ENCODE measurements at places on chromosomes 4 and X.

- no peak for DNase-seq
These were observed 1919.8 kb upstream of the AGA start for GRCh38 chr4:179361978-179362486.

- no peak for DNase-seq
These were observed 64.1 kb downstream of the USP11 start for GRCh38 chrX:47296766-47297365.

DNA sequence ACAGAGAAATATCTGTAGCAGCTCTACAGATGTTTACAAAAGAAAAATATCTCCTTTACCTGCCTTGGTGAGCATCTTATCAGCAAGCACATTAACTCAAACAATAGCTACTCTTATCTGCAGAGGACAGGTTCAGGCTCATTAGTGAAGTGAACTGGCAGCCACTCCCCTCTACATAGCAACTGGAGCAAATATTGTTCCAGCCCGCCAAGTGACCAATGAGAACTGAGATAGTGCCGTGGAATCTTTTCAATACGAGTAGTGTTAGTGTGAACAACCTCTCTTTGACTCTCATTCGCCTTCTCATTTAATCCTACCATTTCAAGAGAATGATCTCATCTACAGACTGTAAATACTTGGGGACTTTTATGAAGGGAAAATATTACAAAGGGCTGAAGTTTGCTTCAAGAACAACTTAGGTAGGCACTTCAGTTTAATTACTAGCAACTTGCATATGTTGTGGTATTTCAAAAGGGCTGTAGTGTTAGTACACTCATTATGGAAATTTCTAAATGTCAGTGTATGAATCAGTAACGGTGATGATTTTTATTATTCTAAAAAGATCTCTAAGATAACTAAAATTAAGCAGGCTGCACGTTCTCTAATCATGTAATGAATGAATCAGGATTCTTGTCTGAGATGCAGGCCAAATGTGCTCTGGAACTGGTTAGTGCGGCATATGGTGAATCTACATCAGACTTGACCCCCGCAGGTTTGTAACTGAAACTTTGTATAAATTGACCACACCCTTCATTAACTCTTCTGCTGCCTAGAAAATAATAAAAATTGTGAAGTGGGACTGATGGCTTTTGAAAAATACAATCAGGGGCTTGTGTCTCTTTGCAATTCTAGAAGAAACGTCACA lies 72.4 kb downstream of the PALLD start:
- peak; percentile 80 for DNase-seq

GRCh38 chrX:1099146-1099770 lies 113.2 kb downstream of the CRLF2 start:
- no peak for DNase-seq

- no peak for DNase-seq
These were observed 52.8 kb upstream of the RBM47 start for GRCh38 chr4:40682290-40683101.

DNA sequence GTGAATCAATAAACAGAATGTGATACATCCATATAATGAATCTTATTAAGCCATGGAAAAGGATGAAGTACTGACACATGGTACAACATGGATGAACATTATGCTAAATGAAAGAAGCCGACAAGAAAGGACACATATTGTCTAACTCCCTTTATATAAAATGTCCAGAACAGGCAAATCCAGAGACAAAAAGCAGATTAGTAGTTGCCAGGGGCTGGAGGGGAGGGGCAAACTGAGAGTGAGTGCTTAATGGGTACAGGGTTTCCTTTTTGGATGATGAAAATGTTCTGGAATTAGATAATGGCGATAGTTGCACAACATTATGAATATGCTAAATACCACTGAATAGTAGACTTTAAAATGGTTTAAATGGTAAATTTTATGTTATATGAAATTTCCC lies 17.4 kb downstream of the ADGRG4 start:
- no peak for DNase-seq
